Effector CD8-positive, alpha-beta T cell (primary cell): ENCODE measurements at places on chromosomes 7 and 10.

DNA sequence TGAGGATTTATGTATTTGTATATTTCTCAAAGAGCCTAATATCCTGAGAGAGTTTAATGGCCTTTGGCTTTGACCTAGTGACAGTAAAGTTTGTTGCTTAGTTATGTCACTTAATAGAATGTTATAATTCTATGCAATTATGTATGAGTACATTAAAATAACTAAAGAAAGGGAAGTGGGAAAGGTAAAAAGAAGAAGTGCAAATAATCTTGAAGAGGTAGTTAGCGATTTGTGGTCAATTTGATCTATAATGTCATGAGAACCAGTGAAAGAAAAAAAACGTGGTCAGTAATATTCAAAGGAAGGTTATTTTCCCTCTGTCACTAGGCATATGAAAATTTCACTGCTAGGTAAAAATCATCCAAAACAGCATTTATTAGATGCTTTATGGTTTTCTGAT lies 143.4 kb upstream of the LSM8 start:
- no peak for DNase-seq

- DNase-seq = no peak
Observed at GRCh38 chr10:5961405-5962100, 15.8 kb downstream of the IL15RA start.

GRCh38 chr7:134639683-134640279 lies 6.9 kb upstream of the BPGM start:
- no peak for DNase-seq

DNA sequence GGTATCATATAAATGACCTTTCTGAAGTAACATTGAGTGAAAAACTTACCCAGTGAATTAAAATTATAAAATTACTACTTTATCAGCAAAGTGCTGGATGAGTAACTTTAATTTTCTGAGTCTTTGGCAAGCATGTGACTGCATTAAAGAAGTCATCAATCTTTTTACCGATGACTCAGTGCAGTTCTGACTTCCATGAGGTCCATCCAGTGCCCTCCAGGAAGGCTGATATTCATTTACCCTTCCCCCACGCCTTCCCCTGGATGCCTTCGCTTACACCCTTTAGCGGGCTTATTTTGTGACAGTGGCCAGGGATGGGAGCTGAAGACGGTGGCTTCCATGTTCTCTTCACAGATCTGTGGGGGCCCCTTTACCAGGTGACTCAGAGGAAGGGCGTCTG lies 572.9 kb upstream of the PFKP start:
- no peak for DNase-seq

GRCh38 chr10:133167693-133168616 lies 7.9 kb downstream of the KNDC1 start:
- DNase-seq = no peak

DNA sequence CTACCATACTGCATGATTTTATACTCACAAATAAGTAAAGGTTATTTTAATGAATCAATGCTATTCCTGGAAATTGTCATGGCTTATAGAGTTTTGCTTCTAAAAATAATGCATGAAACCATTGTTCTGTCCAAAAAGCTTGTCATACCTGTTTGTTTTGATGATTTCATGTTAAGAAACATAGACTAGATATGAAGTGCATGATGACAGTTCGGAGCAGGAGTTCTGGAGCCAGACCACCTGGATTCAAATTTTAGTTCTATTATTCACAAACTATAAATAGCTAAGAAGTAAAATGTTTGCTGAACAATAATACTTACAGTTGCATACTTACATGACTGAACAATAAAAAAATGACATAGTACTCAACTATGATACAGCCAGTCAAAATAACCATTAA lies 107.0 kb upstream of the AKR1E2 start:
- DNase-seq = no peak

DNA sequence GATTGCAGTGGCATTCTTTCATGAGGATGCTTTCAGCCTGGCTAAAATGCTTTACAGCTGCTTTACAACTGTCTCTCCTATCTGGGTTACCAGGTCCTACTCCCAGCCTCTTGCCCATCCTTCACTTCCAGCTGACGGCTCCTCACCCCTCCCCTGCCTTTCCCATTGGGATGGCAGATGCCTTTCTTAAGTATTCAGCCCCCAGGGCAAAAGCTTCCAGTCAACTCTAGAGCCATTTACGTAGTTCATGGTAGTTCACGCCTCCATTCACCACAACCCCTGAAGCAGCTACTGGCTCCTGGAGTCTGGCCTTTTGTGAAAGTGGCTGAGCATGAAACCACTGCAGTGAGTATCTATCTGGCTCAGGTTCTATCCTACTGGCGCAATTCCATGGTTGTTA lies 17.2 kb upstream of the BMPER start:
- no peak for DNase-seq
